ENCODE measurements at places on chromosomes 4 and X.

DNA sequence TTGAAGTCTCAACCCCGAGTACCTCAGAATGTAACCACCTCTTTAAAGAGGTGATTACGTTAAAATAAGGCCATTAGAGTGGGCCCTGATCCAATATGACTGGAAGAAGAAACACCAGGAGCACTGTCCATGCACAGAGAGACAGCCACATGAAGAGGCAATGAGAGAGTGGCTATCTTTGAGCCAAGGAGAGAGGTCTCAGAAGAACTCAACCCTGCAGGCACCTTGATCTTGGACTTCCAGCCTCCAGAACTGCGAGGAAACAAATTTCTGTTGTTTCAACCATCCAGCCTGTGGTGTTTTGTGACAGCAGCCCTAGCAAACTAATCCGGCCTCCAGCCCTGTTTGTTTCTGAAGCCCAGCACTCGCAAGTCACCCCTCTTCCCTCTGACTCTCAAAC is 46.3 kb upstream of the ADGRG2 start:
- no peak for DNase-seq

GRCh38 chr4:114108869-114109268 is 129.4 kb upstream of the ARSJ start:
- no peak for DNase-seq

DNA sequence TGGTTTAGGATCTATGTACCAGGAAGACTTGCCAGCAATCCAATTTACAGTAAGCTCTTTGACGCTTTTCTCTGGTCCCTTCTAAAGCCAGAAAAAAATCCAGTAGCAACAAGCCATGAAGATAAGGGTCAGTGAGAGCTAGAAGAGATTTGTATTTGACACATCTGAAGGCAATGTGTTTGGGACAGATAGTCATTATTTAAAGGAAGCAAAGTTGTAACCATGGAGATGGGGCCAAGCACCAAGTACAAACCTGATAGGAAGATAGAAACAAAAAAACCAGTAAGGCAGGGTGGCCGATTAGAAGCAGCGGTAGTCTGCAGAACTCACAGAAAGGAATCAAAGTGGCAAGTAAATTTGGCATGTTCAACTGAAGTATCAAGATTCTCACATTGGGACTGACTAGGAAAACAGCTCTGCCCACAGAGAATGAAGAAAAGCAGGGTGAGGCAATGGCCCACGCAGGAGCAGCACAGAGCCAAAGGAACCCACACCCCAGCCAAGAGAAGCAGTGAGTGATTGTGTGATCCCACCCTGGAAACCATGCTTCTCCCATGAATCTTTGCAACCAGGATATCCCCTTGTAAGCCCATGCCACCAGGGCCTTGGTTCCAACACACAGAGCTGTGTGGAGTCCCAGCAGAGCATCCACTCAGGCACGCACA is 12.9 kb upstream of the C4orf54 start:
- DNase-seq = no peak

DNA sequence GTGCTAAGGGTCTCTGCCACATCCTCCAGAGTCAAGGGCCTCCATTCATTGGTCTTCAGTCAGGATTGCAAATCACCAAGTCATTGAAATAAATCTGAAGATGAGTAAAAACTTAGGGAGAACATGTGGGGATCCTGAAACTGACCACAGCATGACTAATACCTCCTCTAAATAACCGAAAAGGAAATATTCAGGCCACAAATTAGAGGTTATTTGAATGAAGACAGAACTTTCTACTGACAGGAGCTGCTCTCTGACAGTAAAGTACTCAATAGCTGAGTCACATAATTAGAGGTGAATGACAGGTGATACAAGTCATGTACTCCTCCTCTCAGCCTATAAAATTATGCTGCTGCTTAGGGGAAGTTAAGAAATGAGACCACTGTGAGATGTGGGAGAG is 240.2 kb upstream of the F9 start:
- DNase-seq = no peak

GRCh38 chrX:12961196-12961718 is 13.7 kb upstream of the TMSB4X start:
- DNase-seq = no peak

DNA sequence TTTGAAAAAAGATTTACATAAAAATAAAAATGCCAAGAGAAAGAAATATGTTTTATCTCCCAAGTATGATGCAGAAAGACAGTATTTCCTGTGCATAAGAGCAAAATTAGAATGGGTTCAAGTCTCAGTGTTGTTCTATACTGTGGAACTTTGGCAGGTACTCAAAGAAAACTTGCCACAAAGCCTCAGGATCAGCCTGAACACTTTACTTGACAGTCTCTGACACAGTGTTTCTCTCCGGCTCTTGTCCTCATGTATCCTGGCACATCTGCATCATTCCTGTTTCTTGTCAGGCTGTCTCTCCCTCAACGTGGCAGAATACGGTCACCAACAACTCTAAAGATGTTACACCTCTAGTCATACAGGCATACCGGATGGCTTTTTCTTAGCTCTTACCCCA is 273.7 kb downstream of the ARHGAP24 start:
- DNase-seq = no peak

DNA sequence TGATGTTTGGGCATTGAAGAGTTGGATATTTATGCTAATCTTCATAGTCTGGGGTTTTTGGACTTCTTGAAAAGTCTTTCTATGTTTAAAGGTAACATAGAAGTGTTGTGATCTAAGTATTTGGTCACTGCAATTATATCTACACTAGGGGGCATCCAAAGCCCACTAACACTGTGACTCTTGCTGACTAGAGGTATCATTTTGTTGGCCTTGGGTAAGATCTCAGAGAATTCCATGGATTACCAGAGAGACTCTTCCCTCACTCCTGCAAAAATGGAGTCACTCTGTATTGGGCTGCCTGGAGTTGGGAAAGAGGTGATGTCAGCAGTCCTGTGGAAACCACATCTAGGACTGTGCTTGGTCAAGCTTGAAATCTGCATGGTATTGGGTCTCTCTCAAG is 1077.6 kb downstream of the FAM133A start:
- DNase-seq = no peak

- DNase-seq = no peak
Measured at GRCh38 chrX:42385730-42386129, 392.2 kb downstream of the PPP1R2C start.

DNA sequence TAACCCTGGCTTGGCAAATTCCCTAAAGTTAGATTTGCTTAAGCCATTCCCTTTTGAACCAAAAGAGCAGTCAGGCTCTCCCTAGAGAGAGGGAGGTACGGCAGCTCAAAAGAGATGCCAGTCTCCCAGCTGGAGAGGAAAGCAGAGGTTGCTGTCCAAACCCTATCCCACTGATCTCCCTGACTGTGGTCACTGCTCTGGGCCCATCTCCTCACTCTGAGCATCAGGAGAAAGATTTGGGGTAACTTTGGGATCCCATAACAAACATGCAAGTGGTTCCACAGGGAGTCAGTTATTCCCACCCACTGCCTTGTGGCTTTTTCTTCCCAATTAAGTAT is 17.1 kb downstream of the ACSL1 start:
- DNase-seq = no peak

GRCh38 chrX:128800138-128800537 is 723.2 kb downstream of the SMARCA1 start:
- DNase-seq = no peak

DNA sequence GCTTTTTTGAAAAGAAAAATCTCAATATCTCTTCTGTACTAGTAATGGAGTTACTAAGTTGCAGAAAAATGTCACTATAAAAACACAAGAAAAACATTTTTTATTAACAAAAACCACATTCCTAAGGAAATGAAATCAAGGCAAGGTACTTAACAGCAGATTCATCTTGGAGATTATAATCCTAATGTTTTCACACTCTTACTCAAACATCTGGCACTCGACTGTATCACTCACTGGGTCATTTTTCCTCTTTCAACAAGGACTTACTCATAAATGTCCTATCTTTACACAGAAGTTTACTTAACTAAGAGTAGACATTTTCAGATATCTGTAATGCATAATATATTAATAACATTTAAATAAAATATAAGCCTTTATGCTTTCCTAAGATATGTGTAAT is 216.6 kb downstream of the NR3C2 start:
- DNase-seq = no peak

DNA sequence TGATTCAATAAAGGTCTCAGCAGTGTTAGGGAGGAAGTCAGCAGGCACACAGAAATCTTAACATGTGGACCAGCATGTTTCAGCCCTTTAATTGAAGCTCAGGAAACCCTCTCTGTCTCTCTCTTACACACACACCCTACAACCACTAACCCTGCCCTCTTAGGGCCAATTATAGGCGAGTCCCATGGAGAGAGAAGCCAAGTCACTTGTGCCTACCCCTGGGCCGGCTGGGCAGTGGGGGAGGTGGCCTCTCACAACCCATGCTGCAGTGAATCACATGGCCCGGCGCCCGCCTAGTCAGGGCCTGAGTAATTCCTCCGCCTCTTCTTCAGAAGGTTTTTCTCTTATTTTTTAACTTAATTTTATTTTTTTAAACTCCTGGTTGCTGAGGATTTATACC is 3.7 kb downstream of the FGD1 start:
- DNase-seq = no peak

- no peak for DNase-seq
Measured at GRCh38 chr4:56653461-56654237, 27.4 kb downstream of the HOPX start.

DNA sequence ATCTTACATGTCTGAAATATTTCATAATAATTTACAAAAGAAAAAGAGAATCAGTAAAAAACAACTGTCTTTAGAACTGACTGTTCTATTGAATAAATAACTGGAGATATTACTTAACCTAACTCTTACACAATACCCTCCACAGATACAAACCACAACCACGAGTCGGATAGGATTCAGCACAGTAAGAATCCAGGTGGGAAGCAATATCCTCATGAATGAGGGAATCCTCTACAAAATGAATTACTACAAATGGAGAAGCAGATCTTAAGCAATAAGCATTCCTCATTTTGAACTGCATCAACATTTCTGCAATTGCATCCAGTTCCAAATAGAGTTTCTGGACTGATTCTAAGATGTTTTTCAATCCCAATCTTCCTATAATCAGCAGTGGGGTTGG is 227.1 kb downstream of the SH2D1A start:
- no peak for DNase-seq

DNA sequence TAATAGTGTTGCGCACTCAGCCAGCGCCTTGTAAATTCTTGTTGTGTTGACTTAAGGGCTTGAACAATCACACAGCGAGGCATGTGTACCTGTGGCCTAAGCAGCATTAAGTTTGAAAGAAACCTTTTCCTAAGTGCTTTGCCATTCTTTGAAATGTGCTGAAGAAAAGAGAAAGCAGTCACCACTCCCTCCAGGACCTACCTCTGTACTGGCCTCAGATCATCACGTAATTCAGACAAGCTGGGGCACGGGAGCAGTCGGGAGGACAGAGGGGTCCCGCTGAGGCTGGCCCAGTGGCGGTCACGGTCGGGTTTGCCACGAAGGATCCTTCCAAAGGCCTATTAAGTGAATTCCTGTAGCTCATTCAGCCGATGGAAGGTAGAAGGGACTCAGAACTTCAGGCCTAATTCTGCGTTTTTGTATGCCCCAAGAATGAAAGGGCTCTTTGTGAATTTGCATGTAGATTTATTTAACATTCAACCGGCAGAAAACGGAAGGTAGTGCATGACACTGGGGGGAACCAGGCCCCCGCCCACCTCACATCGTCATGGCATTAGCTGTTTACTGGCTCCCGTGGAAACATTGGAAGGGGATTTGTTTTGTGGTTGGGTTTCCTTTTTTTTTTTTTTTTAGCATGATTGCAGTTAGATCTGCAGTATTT is 106.3 kb downstream of the TRAPPC11 start:
- DNase-seq = no peak

- DNase-seq = no peak
Measured at GRCh38 chrX:46803140-46803539, 33.7 kb upstream of the RP2 start.

- no peak for DNase-seq
Measured at GRCh38 chr4:185504098-185505047, 30.9 kb downstream of the PDLIM3 start.

DNA sequence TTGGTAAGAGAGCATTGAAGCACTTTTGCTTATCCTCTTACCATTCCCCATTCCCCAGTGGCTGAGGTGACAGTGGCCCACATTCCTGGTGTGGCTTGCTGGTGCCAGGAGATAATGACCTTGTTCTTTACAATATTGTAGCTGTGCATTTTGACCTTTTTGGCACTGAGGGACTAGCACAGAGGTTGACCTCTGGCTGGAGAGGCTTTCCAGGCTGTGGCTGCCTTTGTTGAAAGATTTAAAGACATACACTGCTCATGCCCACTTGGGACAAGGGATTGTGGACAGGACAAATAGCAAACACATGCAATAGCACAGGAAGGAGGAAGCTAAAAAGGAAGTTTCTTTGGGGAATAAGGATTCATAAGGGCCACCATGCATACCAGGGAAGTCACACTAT is 65.4 kb downstream of the ARHGEF9 start:
- no peak for DNase-seq

- DNase-seq = no peak
Measured at GRCh38 chr4:67522851-67523671, 22.2 kb downstream of the CENPC start.

DNA sequence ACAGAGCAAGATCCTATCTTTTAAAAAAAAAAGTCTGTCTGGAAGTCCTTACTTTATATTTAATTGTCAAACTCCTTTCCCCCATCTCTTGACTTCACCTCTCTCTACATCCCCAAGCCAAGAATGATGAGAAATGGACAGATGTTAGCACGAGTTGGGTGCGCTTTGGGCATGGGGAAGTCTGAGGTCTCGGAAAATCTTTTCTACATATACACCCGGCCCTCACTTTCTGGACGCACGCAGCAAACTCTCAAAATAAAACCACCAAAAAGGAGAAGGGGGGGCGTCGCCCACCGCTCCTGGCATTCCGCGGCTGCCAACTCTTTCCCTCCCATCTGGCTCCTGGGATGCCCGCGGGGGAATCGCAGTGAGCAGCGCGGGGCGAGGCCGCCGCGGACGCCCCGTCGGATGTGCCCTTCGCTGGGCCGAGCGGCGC is 756 bp downstream of the IGFBP7 start:
- no peak for DNase-seq
